ENCODE measurements at places on chromosomes 1 and 21.

GRCh38 chr1:6958407-6959030, 173.3 kb downstream of the CAMTA1 start:
- no peak for DNase-seq

DNA sequence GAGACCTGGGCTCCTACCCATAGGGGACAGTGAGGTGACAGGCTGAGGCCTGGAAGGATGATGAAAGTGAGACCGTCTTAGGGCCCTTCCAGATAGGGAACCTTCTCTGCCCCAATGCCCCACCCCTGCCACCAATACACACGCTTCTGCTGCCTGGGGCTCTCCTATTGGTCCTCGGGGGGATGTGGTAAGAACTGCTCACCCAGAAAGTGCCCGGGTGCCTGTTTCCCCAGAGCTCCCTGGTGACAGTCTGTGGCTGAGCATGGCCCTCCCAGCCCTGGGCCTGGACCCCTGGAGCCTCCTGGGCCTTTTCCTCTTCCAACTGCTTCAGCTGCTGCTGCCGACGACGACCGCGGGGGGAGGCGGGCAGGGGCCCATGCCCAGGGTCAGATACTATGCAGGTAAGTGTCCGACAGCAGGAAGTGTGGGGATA, 948 bp downstream of the SEMA4A start:
- DNase-seq, result peak; percentile 57

- DNase-seq, result no peak
Measured at GRCh38 chr1:78383923-78384322, 106.9 kb upstream of the PTGFR start.

DNA sequence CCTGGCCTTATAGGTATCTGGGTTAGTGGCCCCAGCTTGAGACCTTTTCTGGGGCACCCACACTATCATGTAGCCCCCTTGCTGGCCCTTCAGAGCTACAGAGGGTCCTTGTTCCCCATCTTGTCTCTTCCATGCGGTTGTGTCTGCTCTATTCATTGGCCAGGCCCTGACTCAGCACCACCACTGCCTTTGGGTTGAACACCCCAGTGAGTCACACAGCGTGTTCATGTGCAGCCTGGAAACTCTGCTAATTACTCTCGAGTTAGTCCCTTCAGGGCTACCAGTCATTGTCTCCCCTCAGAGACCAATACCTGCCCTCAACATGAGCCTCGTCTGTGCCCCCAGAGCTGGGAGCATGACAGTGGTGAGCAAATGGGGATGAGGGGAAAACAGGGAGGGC, 28.2 kb upstream of the IKBKE start:
- DNase-seq, result no peak

GRCh38 chr1:32112806-32113375, 5.0 kb downstream of the KPNA6 start:
- DNase-seq, result peak; percentile 75

Measured in CD4-positive, alpha-beta T cell treated with Interleukin-4 for 4 hours (primary cell).